Karpas-422 (cell line): ENCODE measurements at places on chromosomes 3 and 15. TPM values are rescaled to one million over a fixed set of nuclear protein-coding genes. Genes with fewer than 3 reads are reported as not detected.

DNA sequence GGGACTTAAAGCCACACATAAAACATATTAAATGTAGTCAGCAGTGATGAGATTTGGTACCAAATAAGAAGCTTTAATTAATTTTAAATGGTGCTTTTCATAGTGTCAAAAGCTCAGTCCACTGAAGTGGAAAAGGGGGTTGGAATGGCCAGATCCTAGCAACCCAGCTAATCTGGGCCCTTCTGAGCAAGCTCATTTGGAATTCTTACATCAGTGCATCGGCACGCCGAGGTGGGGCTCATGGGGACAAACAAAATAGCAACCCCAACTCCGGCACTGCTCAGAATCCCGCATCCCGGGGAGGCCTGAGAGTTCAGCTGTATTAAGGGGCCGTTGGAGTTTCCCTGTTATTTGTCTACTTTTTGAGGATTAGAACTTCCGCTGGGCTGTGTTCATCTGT, 526.4 kb downstream of the SOX2 start:
- DNase-seq, result no peak

- no peak for DNase-seq
Measured at GRCh38 chr15:74618841-74619596, 3.4 kb downstream of the CLK3 start.

GRCh38 chr3:25532431-25533162, 104.5 kb downstream of the RARB start:
- peak; percentile 82 for DNase-seq

DNA sequence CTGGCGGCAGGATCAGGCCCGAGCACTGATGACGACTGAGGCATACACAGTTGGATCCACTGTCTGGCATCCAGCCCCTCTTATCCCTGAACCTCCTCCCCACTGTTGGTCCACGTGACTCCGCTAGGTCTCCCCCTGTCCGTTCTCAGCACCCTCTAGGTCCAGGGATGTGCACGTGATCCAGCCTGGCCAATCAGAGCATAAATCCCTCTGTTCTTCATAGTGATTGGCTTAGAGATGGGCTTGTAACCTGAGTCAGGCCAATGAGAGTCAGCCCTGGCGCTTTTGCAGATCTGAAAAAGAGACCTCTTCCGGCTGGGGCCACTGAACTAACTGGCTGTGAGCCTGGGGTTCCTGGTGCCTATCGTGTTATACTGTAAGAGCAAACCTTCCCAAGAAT, 20.5 kb upstream of the IQSEC1 start:
- peak; percentile 69 for DNase-seq

- DNase-seq, result no peak
Measured at GRCh38 chr3:149231871-149232270, 10.2 kb upstream of the CP start.

DNA sequence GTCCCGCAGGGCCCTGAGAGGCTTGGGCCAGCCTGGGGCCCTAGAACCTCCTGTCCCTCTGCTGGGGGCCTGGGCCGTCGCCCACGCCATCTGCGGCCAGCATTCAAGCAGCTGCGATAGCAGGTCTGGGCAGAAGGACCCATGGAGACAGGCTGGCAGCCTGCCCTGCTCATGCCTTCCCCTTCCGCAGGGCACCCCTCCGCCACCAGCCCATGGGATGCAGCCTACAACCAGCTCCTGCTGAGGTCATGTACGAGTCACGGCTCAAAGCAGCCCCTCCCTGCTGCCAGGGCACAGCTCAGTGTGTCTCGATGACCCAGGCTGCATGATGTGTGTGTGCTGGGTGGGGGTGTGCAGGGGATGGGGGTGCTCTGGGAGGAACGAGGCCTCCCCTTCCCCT, 27.8 kb downstream of the DUSP7 start:
- DNase-seq, result no peak

DNA sequence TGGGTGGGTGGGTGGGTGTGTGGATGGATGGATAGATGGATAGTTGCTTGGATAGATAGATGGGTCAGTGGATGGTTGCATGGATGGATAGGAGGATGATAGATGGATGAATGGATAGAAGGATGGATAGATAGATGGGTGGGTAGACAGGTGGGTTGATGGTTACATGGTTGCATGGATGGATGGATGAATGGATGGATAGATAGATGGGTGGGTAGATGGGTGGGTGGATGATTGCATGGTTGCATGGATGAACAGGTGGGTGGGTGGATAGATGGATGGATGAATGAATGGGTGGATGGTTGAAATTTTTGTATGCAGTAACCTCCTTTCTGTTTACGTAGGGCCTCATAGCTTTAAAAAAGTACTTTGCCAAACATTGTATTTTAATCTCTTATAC, 79.5 kb downstream of the LRRK1 start:
- DNase-seq, result no peak

DNA sequence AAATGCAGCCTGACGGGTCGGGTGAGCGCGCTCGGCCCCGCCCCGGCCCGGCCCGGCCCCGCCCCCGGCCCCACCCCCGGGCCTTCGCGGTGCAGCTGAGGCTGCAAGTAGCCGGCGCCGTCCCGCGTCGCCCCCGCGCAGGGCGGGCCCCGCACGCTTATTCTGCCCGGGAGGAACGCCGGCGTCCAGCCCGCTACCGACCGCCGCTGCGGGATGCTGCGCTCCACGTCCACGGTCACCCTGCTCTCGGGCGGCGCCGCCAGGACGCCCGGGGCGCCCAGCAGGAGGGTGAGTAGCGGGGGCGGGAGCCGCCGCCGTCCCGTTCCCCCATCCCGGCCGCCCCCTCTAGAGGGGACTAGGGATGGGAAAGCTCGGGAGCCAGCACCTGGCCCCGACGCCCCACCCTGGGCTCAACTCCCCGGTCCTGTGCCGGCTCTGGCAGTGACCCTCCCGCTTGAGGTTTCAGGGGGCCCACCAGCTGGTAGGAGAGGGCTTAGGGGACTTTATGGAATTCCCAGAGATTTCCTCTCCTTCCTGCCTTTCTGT, at the start of gene MYZAP:
MYZAP (plus strand) TSS at position 83 of the 546 bp plus-strand sequence; CDS start at position 214, 131 bp downstream.
- no peak for DNase-seq

GRCh38 chr3:175070946-175071345, 211.8 kb downstream of the NAALADL2 start:
- no peak for DNase-seq

The LEKR1 gene
- 2.3 and 6.4 TPM in 2 replicates for total RNA-seq

The CPLX3 gene
- 5.2 and 7.3 TPM in 2 replicates for total RNA-seq

The KCNH8 gene
- 0.11 and 0.19 TPM in 2 replicates for total RNA-seq

The TRANK1 gene
- 83.4 and 123 TPM in 2 replicates for total RNA-seq

The DPPA4 gene
- not detected in 2 replicates for total RNA-seq
